Ureter (tissue), 1 donor: ENCODE measurements at places on chromosomes 13 and 19.

- no peak for DNase-seq
Observed at GRCh38 chr13:111130116-111130508, 15.0 kb downstream of the ARHGEF7 start.

DNA sequence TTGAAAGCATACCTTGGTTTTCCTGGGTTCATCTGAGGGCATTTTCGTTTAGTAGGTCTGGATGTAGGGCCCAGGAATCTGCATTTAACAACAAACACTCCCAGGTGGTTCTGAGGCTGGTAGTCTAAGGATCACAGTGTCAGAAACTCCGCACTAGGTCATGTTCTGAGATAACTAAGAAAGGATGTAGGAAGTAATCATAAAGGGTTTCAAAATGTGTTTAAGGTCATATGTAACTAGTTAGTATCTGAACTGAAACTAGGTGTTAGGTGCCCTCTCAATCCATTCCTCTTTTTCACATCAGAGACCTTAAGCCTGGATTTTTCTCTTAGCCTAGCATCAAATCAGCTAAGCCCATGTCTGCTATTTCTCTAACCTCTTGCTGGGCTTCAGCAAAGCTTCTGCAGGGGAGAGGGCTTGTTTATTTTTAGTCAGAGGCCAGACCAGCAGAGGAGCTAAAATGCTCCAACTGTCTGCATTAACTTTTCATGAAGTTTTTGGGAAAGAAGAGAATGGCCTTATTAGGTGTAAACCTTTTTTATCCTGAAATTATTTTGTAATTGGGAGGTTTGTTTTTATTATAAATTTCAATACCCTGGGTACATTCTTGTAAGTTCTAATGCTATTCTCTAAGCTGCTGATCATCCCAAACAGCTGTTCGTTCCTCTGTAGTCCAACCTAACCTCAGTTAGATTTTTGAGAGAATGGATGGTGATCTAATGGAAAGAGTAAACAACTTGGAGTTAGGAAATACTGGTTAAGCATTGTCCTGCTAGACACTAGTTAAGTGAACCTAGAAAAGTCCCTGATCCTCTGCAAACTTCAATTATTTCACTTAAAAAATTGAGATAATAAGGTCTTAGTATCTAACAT is 262.8 kb upstream of the RFC3 start:
- no peak for DNase-seq

- no peak for DNase-seq
Observed at GRCh38 chr19:5358173-5358800, 17.7 kb upstream of the PTPRS start.

- DNase-seq = no peak
Observed at GRCh38 chr13:51823863-51824262, 19.9 kb upstream of the DHRS12 start.

DNA sequence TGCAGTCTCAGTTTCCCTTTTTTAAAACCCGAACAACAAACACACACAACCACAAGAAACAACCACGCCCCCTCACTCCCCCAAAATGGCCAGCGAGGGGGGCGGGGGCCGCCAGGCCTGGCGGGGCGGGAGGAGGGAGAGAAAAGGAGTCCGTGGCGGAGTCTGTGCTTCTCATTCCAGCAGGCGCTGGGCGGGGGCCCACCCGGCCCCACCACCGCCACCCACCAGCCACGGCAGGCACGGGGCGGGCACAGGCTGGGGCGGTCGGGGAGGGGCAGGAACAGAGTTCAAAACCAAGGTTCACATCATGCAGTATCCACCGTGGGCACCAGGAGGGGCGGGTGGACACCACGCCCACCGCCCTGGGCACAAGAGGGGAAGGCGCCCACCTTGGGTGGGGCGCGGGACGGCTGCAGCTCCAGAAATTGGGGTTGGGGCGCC is 12.9 kb downstream of the DPF1 start:
- no peak for DNase-seq

DNA sequence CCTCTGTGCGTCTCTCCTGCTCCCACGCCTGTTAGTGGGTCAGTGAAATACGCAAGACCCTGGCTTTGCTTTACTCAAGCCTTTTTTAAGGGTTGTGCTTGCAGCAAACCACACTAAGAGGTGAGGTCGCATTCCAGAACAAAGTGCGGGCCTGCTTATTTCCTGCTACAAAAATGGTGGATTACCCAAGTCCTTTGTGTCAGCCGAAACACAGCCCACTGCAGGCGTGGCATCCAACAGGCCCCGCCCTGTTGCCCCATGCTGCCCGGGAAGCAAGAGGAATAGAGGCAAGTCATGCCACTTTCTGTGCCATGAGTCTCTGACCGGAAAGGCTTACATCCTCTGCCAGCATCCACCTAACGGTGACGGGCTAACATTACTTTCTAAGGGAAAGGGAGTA is 7.7 kb upstream of the IRS2 start:
- no peak for DNase-seq

DNA sequence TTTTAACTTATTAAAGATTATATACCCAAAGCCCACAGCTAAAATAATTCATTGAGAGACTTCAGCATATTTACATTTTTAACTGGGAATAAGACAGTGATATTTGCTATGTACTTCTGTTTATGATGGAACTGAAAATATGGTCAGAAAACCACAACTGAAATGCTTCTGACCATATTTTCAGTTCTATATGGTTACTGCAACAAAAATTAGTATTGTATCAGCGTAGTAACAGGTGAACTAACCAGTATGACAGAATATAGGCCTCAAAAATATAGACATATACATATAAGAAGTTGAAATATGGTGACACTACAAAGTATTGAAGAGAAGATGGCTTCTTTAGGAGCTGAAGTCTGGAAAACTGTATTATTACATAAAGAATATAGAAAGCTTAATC is 857.4 kb downstream of the OLFM4 start:
- DNase-seq = no peak

GRCh38 chr13:73715911-73716510 is 418.2 kb downstream of the KLF12 start:
- no peak for DNase-seq

GRCh38 chr13:75467040-75467728 is 14.8 kb downstream of the TBC1D4 start:
- DNase-seq = no peak

GRCh38 chr19:10112895-10113591 is 1.6 kb downstream of the P2RY11 start:
- DNase-seq = no peak

DNA sequence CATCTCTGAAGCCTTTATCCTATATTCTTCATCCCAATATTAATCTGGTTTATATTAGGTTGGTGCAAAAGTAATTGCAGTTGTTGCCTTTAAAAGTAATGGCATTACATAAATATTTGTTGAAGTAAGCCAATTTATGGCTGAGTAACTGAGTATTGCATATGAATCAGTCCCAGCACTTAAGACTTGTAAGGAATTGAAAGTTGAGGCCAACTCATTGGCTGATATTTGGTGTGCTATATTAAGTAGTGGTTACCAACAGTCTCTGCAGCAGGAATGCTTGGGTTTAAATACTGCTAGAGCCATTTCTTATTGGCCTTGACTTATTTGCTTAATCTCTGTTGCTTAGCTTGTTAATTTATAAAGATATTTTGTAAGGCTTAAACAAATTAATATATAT is 460.7 kb downstream of the GPC6 start:
- DNase-seq = no peak

- DNase-seq = no peak
Observed at GRCh38 chr19:54608792-54609191, 15.4 kb downstream of the LILRA1 start.

DNA sequence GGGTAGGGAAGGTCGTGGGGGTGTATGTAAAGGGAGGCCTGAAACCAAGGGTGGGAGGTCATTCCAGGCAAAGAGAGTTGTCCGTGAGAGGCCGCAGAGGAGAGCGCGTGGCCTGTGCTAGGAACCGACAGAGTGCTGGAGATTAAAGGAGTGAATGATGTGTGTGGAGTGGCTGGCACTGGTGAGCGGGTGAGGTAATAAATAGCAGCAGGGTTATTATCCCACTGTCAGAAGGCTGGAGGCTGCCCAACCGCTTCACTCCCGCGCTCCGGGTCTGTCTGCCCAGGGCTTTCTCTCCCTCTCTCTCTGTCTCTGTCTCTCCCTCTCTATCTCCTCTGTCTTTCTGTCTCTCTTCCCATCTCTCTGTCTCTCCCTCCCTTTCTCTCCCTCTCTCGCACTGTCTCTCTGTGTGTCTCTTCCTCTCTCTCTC is 17.4 kb downstream of the ZNF579 start:
- no peak for DNase-seq

- DNase-seq = peak; percentile 43
Observed at GRCh38 chr19:48495396-48495795, 16.2 kb downstream of the LMTK3 start.

- no peak for DNase-seq
Observed at GRCh38 chr19:14615623-14616022, 32.7 kb downstream of the CLEC17A start.

GRCh38 chr13:98970330-98970729 is 7.5 kb downstream of the DOCK9 start:
- no peak for DNase-seq

DNA sequence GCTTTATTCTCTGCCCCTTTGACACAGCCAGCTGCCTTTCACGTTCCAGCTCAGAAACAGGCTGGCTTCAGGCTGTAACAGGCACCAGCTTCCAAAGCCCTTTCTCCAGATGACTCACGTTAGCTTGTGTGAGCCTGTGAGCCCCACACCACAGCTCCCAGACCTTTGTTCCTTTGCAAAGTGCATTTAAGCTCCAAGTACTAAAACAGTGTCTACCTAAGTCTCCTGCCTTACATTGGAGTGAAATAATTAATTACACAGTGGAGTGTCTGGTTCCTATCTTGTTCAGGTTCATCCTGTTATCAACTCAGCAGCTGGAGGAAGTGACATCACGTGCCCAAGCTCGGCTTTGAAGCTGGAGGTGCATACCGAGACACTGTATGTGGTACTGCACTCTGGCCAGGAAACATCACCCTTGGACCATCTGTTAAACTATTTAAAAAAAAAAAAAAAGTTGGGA is 475.8 kb downstream of the FOXO1 start:
- peak; percentile 73 for DNase-seq

- no peak for DNase-seq
Observed at GRCh38 chr19:5864013-5864720, 6.2 kb downstream of the FUT5 start.

GRCh38 chr19:2524840-2525723 is 49.2 kb downstream of the GADD45B start:
- peak; percentile 74 for DNase-seq

DNA sequence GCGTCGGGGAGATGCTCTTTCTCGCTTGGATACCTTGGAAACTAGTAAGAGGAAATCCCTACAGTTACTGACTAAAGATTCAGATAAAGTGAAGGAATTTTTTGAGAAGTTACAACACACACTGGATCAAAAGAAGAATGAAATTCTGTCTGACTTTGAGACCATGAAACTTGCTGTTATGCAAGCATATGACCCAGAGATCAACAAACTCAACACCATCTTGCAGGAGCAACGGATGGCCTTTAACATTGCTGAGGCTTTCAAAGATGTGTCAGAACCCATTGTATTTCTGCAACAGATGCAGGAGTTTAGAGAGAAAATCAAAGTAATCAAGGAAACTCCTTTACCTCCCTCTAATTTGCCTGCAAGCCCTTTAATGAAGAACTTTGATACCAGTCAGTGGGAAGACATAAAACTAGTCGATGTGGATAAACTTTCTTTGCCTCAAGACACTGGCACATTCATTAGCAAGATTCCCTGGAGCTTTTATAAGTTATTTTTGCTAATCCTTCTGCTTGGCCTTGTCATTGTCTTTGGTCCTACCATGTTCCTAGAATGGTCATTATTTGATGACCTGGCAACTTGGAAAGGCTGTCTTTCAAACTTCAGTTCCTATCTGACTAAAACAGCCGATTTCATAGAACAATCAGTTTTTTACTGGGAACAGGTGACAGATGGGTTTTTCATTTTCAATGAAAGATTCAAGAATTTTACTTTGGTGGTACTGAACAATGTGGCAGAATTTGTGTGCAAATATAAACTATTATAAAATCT is 2.7 kb upstream of the KCNRG start:
- no peak for DNase-seq

DNA sequence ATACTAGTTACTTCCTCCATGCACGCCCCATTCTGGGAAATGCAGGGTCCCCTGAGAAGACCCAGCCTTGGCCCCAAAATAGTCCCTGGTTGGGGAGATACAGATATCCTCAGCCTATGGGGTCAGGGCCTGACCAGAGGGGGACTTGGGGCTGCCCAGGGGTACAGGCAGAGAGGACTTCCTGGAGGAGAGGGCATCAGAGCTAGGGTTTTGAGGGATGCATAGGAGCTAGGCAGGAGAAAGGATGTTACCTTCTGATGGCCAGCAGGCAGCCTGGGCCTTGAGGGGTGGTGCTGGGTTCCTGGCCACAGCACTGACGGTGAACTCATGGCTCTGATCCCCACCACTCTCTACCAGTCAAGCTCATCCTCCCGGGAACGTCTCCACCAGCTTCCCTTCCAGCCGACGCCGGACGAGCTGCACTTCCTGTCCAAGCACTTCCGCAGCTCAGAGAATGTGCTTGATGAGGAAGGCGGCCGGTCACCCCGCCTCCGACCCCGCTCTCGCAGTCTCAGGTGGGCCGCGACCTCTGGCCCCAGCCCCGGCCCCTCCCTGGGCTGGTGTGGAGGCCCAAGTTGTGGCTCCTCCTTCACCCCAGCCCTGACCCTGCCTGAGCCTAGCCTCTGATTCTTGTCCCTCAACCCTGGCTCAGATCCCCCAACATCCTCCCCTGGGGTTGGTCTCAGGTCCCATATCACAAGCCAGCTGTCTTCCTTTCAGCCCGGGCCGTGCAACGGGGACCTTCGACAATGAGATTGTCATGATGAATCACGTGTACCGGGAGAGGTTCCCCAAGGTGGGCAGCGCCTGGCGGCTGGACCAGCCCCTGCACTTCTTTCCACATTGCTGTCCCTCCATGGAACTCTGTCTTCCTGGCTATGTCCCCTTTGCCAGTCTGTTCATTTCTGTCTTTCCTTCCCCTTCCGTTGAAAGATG is 25.6 kb downstream of the MAST3 start:
- no peak for DNase-seq

GRCh38 chr19:35533822-35534392 is 651 bp downstream of the GAPDHS start:
- peak; percentile 62 for DNase-seq

GRCh38 chr13:25886438-25887214 is 165.2 kb downstream of the SHISA2 start:
- DNase-seq = no peak

DNA sequence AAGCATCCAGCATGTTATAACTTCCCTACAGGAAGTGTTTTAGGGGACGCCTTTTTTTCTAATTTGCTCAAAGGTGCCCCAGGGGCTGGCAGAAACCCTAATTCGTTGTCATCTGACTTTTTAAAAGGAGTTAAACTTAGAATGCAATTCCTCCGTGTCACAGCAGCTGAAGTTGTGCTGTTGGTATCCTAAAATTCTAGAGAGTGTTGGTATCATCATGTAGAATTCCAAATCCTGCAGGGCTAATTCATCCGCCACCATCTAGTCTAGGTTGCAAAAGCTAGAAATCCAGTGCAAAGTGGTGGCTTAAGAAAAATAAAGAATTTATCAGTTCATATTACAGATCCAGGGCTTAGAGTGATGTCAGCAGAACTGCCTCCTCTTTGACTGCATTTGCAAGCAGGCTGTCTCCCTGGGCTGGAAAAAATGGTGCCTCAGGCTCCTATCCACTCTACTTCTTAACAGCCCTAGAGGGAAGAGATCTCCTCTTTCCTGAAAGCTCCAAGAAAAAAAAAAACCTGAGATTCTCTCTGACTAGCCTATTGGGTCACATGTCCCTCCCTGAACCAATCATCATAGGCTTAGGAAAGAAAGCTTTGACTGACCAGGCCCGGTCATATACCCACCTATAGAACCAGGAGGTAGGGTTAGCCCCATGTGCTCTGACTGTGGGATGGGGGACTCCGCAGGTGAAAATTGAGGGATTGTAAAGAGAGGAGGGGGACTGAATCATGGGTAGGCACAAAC is 73.0 kb downstream of the MAP4K1 start:
- DNase-seq = no peak

GRCh38 chr13:76677043-76677442 is 209.2 kb downstream of the KCTD12 start:
- no peak for DNase-seq
